ENCODE measurements at places on chromosomes 5 and 9.

DNA sequence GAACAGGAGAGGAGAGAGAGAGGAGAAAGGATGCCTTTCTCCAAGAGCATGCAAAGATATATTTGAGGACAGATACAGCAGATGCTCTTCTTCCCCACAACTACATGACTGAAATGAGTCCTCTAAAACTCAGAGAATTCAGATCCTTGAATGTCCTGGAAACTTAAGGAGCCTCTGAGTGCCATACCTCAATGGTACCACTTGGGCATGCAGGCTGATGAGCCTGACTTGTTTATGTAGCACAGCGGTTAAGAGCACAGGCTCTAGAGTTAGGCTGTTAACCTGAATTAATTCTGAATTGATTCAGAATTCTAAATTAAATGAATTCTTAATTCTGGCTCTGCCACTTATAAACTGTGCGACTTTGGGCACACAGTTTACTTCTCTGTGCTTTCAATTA is 5.7 kb downstream of the PLPPR1 start:
- DNase-seq = no peak

- no peak for DNase-seq
These were observed 178.8 kb upstream of the C9orf72 start for GRCh38 chr9:27752069-27752468.

GRCh38 chr5:76368941-76369340 is 34.1 kb upstream of the IQGAP2 start:
- DNase-seq = no peak

DNA sequence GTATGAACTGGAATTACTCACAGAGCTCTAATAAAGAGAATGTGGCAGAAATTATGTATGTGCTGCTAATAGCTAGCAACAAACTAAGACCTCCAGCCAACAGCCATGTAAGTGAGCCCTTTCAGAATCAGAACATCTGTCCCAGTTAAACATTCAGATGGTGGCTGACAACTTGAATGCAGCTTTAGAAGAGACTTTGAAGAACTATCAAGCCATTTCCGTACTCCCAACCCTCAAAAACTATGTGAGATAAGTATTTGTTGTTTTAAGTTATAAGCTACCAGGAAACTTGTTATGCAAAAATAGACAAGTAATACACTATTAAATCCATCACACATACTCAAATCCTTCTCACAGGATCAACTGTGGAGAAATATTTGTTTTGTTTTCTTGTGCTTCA is 205.2 kb upstream of the EDIL3 start:
- DNase-seq = no peak

- peak; percentile 43 for DNase-seq
These were observed 23.1 kb upstream of the ACOT12 start for GRCh38 chr5:81417052-81417451.

DNA sequence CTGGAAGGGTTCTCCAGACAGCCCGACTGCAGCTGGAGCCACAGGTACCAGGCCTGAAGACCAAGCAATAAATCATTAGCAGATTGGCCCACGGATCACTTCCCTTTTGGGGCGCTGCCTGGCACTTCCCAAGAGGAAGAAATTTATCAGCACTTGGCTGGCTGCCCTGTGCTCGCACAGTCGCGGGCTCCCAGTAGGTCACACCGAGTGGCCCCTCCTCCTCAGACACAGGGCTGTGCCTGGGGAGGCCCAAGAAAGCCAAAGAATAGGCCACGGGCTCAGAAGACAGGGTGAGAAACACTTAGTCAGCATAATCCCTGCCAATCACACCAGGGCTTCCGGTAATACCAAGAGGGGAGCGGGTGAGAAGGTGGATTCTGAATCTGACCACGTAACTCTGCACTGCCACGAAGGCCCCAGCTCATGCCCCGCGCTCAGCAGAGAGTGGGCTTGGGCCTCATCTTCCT is 115.7 kb upstream of the MSX2 start:
- DNase-seq = no peak

- no peak for DNase-seq
These were observed 102.3 kb upstream of the MAP3K1 start for GRCh38 chr5:56712895-56713591.

DNA sequence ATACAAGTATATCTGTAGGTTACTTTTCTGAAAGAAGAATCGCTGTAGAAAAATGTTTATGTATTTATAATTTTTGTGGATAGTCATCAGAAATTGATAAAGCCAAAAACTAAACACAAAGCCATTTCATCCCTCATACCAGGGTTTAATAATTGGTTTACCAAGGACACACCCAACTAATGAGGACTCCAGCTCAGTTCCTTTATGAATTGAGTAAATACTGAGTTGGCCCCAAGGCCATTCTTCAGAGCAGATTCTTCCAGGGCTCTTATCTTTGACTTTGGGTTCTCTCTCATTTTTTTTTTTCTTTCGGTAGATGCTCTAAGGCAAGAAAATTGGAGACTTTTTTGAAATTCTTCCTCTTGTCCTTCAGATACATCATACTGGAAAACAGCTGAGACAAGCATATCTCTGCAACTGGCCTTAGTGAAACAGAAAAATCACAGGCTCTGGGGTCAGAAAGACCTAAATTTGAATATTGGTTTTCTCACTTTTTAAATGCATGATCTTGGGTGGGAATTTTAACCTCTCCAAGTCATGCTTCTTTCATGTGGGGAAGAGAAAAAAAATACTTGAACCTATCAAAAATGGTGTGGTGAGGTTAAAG is 401.8 kb downstream of the ARHGEF28 start:
- DNase-seq = no peak

DNA sequence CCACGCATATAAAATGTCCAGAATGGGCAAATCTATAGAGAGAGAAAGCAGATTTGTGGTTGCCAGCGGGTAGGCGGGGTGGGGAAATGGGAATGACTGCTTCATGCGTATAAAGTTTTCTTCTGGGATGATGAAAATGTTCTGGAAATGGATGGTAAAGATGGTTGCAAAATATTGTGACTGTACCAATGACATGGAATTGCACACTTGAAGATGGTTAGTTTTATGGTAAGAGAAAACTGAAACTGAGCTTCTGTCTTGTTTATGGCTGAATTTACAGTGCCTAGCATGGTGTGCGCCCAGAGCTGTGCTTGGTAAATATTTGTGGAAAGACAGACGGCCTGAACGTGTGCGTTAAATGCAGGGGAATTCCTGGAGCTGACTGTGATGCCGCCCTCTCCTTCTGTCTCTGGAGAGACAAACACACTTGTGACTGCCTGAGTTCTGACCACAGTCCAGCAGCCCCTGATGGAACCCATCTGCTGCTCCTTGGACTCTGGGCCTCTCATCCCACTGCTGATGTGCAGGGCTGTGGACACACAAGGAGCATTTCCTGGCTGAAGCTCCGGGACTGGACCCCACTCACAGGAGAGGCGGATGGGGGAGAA is 8.6 kb upstream of the PTGES start:
- DNase-seq = peak; percentile 77

DNA sequence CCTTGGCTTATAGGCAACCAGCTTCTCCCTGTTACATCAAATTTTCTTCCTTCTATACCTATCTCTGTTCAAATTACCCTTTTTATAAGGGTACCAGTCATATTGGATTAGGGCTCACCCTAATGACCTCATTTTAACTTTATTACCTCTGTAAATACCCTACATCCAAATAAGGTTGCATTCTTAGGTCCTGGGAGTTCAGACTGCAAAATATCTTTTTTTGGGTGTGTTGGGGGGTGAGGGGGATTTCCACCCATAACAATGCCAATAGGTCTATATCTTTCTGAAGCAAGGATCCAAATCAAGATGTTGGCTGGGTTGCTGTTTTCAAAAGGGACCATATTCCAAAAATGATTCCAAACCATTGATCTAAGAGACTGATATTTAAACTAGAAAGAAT is 141.7 kb downstream of the XRCC4 start:
- DNase-seq = no peak

DNA sequence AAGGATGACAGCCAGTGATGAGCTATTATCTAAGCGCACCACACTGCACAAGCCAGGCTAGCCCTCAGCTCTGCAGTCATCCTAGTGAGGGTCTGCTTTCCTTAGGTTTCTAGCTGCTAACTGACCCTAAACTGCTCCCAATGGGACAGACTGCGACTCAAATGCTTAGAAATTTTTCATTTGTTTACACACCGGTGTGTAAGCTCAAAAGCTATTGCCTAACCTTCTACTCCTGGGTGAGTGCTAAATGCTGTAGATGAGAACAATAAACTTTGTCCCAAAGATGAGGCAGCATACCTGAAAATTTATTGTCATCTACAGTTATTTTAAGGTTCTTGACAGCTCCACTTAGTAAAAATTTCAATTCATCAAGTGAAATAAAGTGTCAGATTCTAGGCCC is 311.4 kb downstream of the TMEM167A start:
- no peak for DNase-seq

GRCh38 chr5:173051746-173052145 is 4.4 kb upstream of the CREBRF start:
- peak; percentile 83 for DNase-seq

- no peak for DNase-seq
These were observed 28.5 kb downstream of the MAN2A1 start for GRCh38 chr5:109718216-109718615.

DNA sequence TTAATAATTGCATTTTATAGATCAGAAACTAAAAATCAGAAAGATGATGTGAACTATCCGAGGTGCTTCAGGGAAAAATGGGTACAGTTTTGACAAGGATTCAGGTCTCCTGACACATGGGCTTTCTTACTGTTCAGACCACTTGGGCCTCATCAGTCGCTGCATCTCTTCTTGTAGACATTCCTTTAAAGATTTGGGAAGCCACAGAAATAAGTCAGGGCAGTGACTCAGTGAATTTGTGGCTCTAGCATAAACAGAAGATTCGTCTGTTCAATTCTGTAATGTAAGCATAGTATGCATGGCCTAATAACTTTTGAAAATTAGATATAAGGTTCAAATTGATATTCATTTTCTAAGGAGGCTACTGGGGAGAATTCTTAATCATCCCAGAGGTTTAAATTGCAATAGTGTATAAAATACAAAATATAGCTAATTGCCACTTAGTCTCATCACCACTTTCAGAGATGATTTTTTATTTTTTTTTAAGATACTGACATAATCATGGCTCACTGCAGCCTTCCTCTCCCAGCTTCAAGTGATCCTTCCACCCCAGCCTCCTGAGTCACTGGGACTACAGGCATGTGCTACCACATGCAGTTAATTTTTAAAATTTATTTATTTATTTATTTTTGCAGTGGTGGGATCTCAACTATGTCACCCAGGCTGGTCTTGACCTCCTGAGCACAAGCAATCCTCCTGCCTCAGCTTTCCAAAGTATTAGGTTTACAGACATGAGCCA is 48.9 kb downstream of the RASEF start:
- DNase-seq = peak; percentile 66

All from amniotic epithelial cell (primary cell).